Central memory CD4-positive, alpha-beta T cell (primary cell): ENCODE measurements at places on chromosomes 13 and 19.
A peak's percentile ranks its signal among the peaks of the same experiment; 100 is the strongest.

GRCh38 chr13:110400786-110401533 is 93.9 kb downstream of the COL4A2 start:
- no peak for DNase-seq

- DNase-seq = peak; percentile 82
Measured at GRCh38 chr19:10543420-10544241, at the start of gene ATG4D. TSS of gene ATG4D (plus strand) at chr19:10543904. CDS start at chr19:10544091, 187 bp downstream.

- DNase-seq = no peak
Measured at GRCh38 chr13:35468195-35468594, 8.3 kb downstream of the MAB21L1 start.

DNA sequence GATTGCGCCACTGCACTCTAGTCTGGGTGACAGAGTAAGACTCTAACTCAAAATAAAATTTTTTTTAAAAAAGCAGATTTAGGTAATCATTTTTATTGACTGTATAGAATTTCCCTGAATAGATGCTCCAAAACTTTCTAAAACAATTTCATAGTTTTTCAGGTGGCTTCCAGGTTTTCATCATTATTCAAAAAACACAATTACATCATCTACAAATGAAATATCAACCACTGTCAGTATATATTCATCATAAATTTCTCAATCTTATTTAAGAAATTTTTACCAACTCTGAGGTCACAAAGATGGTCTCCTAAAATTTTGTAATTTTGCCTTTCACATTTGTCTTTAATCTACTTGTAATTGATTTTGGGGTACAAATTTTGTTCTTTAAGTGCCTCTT is 48.1 kb downstream of the ZC3H13 start:
- DNase-seq = no peak

DNA sequence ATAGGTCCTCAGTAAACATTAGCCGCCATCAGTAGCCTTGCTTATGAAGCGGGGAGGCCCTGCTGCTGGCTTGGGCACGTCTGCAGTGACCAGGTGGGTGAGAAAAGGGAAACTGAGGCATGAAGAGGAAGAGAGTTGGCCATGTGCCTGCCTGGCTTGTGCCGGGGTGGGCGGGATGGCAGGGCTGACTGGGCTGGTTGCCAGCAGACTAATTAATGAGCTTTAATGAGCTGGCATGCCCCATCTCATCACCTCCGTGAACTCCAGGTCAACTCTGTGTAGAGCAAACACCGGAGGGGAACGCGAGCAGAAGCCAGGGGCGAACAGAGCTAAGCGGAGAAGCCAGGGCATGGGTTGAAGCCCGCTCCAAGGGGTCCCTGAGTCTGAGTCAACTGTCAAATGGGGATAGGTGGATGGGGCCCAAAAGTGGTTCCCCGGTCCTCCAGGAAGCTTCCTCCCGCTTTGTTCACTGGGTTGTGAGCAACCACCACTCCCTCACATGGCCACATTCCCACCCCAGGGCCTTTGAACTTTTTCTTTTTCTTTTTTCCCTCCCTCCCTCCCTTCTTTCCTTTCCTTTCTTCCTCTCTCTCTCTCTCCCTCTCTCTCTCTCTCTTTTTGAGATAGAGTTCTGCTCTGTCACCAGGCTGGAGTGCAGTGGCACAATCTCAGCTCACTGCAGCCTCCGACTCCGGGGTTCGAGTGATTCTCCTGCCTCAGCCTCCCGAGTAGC is 8.7 kb downstream of the NR2F6 start:
- DNase-seq = no peak

- DNase-seq = no peak
Measured at GRCh38 chr13:46529216-46529919, 23.6 kb upstream of the LRCH1 start.

- DNase-seq = no peak
Measured at GRCh38 chr13:44816701-44817100, 172.6 kb downstream of the NUFIP1 start.

- no peak for DNase-seq
Measured at GRCh38 chr13:76229281-76229680, 593.2 kb downstream of the LMO7 start.

- no peak for DNase-seq
Measured at GRCh38 chr13:21723807-21724505, 53.1 kb downstream of the FGF9 start.

- no peak for DNase-seq
Measured at GRCh38 chr13:109010912-109011311, 381.5 kb downstream of the MYO16 start.

- no peak for DNase-seq
Measured at GRCh38 chr13:42277618-42278276, 5.8 kb downstream of the AKAP11 start.

DNA sequence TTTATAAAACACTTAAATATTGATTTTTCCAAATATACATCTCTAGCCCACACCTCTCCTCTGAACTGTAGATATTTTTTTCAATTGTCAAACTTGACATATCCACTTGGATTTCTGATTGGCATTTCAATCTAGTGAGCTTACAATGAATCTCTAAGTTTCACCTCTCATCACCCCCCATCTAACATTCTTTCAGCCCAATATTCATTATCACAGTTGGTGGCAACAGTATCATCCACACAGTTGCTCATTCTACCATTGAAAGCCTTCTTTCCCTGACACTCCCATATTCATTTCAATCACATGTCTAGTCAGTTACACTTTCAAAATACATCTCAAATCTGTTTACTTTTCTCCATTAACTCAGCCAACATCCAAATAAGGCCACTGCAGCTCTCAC is 385.2 kb downstream of the PCDH20 start:
- no peak for DNase-seq

- DNase-seq = peak; percentile 9
Measured at GRCh38 chr19:58229255-58229639, 533 bp downstream of the ZNF544 start.

DNA sequence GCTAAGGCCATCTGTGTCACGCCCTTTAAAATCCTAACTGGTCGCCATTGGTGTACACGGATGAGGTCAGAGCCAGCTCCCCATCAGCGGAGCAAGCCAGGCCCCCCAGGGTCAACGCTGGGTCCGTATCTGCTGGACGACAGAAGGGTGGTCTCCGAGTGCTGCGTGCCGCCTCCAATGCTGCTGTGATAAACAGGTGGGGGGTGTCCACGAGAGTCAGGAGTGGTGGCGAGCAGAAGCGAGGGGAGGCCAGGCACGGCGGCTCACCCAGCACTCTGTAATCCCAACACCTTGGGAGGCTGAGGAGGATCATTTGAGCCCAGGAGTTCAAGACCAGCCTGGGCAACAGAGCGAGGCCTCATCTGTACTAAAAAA is 30.8 kb upstream of the CACTIN start:
- no peak for DNase-seq

- no peak for DNase-seq
Measured at GRCh38 chr13:112616586-112617362, 28.8 kb upstream of the TUBGCP3 start.

- no peak for DNase-seq
Measured at GRCh38 chr19:435056-435706, 25.7 kb downstream of the SHC2 start.

DNA sequence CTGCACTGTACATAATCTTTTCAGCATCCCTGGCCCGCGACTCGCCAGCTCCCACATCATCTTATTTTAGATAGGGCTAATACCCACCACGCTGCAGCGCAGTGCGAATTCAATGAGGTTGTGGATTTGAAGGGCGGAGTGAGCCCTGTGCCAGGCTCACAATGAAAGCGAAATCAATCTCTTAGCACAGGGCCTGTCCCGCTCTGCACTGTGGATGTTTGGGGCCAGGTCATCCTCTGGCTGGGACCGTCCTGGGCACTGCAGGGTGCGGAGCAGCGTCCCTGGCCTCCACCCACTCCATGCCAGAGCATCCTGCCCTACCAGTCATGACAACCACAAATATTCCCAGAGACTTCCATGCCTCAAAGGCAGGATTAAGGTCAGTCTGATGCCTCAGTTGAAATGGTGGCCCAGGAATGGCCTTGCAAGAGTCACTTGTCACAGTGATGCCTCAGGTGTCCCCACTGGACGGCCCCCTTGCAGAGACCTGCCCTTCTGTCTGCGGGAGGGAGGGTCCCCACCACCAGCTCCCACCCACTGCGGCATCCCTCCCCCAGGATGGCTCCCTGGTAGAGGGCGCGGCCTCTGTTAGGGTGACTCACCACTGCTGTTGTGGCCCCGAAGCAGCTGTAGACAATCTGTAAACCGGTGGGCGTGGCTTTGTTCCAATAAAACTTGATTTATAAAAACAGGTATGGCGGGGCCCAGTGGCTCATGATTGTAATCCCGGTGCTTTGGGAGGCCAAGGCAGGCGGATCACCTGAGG is 5.6 kb downstream of the UHRF1 start:
- DNase-seq = peak; percentile 63

- no peak for DNase-seq
Measured at GRCh38 chr19:35377656-35378055, 6.8 kb downstream of the GPR42 start.

GRCh38 chr13:72852207-72852606 is 70.3 kb downstream of the PIBF1 start:
- no peak for DNase-seq

DNA sequence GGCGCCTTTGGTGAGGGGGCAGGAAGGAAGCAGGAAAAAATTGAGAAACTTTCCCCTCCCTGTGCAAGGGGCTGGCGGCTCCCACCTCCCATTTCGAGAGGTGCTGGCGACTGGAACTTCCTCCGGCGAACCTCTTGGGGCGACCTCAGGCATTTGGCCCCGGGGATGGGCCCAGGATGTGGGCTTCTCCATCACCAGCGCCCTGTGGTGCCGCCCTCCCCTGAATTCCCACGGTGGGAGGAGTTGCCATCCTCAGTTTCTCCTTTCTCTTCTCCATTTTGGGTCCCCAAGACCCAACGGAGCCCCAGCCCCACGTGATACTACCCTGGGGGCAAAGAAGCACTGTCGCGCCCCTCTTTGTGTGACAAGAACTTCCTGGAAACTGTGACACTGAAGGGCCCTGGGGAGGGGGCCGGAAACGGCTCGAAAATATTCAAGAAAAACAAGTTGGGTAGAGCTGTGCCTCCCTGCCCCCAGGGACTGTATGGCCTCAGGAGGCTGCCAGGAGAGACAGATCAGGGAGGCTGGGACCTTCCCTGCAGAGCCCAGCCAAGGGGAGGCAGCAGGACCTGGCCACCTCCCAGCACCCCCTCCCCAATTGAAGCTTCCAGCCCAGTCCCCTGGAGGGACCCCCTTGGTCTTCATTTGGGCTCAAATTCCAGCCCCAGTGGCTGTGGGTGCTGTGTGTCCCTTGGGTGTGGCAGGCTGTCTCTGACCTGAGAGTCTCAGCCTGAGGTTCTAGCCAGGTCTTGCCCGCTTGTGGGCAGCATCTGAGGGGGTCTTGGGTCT is 16.2 kb upstream of the AP1M2 start:
- DNase-seq = peak; percentile 79
